Activated CD4-positive, alpha-beta T cell treated with anti-CD3 and anti-CD28 coated beads, Interleukin-2, amount 10 ng/mL, durations not matched to agents 7 days and 5 days (primary cell): ENCODE measurements at places on chromosomes 4 and X. TPM values are rescaled to one million over a fixed set of nuclear protein-coding genes. Genes with fewer than 3 reads are reported as not detected.

RELL1 gene
- 35.1 TPM for total RNA-seq

PCGF3 gene
- total RNA-seq = 36.8 TPM

TKTL2 gene
- total RNA-seq = not detected

STS gene
- 1.9 TPM for total RNA-seq

DNA sequence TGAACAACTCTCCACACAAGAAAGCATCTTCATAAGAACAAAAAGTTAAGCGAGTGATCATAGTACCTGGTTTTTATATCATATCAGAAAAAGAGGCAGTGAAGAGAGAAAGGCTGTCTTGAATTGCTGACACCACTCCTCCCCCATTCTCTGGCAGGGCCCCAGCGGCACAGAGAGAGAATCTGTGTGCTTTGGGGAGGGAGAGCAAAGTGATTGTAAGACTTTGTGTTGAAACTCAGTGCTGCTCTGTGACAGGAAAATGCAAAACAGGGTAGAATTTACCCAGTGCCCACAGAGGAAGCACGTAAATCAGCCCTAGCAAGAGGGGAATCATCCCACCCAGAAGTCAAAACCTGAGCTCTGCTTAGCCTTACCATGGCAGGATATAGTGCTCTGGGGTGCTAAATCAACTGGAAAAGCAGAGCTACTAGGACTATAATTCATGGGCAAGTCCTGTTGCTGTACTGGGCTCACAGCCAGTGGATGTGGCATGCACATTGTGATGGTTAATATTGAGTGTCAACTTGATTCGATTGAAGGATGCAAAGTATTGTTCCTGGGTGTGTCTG, 174.6 kb downstream of the PRR32 start:
- DNase-seq = no peak

DNA sequence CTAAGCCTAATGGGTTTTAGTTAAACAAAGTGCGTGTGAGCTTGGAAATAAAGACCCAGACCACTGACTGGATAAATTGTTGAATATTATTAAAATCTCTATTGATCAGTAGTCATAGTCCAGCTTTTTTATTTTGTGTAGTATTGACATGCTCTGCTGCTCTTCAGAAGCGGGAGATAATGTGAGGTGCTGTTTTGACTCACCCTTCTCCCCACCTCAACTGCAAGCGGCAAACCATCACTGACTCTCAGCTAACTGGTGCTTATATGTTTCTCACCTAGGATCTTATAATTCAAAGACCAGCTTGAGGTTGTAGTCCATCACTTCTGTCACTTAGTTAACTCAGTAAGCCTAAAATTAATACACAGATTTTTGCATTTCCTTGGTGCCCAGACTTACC, 72.2 kb downstream of the COMMD8 start:
- no peak for DNase-seq

GRCh38 chr4:61273233-61273632, 73.1 kb downstream of the ADGRL3 start:
- no peak for DNase-seq

DNA sequence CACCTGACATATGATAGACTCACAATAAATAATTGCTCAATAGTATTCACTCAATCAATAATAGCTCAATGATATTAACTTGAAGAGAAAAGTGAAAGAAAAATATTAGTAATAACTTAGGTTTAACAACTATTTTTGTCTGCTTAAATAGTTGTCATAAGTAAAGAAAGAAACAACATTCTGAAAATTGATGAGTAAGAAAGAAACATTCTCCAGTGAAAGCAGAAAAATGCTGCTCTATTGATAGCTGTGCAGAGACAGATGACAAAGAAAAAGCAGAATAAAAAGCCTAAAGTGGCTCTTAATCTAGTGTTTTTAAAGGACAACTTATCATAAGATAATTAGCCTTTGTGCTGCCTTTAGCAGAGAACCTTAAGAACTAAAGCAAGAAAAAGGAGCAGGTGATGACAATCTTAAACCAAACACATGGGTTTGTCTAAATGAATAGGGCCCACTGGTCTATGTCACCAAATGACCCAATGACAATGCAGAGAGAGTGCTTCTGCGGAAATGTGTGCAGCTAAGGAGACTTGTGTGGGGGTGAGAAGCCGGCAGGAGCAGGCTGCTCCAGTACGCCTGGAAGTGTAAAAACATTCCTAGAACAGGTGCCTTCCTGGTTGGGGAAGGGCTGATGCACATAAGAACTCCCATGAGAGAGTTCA, 13.2 kb downstream of the HS3ST1 start:
- no peak for DNase-seq

DNA sequence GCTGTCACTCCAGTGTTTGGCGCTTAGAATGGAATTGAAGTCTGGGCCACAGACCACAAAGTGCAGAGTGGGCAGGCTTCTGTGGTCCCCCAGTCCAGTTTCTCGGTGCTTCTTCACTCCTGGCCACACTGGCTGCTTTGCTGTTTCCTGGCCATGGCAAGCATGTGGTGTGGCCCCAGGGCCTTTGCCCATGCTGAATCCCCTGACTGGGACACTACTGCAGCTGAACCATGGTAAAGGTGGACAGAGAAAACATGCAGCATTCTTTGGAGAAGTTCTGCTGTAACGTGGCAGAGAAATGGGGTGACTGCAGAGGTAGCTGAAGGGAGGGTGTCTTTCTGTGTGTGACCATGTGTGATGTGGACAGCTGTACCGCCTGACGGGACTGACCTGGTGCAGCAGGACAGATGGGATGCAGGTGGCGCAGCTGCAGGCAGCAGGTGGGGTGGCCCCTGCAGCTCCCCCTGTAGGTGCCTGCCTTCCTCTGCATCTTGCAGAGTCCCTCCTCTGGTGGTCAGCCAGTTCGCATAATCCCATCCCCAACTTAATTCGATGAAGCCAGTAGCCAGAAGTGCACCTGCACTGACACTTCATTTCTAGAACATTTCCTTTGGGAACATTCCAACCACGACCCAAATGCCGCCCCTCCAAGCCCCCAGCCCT, 13.2 kb upstream of the S100P start:
- DNase-seq = no peak

DNA sequence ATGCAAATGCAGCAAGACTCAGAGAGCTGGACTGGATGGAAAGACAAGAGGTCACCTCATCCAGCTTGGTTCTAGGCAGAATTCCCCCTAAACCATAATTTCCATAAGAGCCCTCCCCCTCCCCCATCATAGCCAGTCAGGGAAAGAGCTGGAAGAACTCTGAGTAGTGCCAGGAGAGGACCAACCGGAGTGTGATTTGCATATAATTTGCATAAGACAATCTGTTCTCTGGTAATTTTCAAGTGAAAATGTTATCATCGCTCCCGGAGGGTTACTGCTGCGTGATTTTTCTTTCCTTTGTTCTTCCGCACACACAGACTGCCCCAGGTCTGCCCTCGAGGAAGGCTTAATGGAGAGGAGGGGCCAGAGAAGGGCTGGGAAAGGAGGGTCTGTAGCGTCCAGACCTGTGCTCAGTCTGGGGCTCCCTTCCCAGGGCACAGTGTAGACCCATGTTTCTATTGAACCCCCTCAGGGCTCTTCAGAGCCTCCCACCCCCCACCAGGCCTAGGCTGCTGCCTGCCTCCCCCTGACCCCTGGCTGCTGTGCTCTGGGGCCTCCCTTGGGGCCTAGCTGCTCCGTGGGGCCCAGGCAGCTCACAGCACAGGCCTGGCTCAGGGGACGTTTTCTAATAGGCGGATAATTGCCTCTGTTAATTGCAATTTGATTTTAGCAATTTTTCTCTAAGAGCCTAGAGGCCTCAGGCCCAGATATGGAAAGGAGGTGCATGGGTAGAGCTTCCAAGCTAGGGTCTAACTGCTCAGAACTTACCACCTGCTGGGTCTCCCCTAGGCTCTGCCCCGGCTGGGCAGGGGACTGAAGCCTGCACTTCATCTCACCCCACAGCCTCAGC, 90.4 kb upstream of the PJA1 start:
- DNase-seq = no peak

GRCh38 chr4:17807446-17807845, 3.1 kb downstream of the DCAF16 start:
- no peak for DNase-seq

GRCh38 chr4:146462251-146462650, 59.5 kb downstream of the SLC10A7 start:
- no peak for DNase-seq

DNA sequence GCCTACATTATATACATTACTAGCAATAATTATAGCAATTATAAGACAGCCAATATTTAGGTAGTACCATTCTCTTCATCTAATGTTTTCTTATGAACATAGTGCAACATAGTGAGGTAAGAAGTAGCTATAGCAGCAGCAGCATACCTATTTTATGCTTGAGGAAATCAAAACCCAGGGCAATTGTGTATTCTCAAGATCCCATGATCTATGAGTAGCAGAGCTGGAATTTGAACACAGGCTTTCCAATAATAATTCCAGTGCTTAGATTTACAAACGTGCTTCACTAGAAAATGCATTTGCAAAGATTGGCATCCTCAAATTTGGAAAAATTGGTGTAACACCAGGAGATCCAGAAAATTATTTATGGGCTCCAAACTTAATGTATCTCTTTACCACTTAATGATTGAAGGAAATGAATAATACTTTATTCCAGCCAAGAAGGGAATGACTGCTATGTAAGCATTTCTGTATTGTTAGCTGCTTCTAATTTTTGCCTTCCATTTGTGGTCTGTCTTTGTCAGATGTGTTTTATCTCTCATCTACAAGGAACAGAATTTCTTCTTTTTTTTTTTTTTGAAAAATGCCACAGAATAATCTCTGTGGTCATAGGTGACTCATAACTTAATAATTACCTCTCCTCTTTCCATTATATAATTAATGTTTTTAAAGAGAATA, 451.1 kb downstream of the ARAP2 start:
- no peak for DNase-seq
